NCI-H1092 (cell line): ENCODE measurements at places on chromosomes 7 and 10.

GRCh38 chr7:100396421-100396982 lies 23.2 kb downstream of the PILRA start:
- DNase-seq: no peak

- no peak for DNase-seq
Measured at GRCh38 chr7:140901941-140902302, 22.8 kb downstream of the BRAF start.

- DNase-seq: peak; percentile 79
Measured at GRCh38 chr7:146115851-146116520, 615 bp upstream of the CNTNAP2 start.

GRCh38 chr10:114709984-114710383 lies 51.9 kb upstream of the ABLIM1 start:
- DNase-seq: no peak

- no peak for DNase-seq
Measured at GRCh38 chr7:157476201-157476600, 139.4 kb downstream of the DNAJB6 start.

DNA sequence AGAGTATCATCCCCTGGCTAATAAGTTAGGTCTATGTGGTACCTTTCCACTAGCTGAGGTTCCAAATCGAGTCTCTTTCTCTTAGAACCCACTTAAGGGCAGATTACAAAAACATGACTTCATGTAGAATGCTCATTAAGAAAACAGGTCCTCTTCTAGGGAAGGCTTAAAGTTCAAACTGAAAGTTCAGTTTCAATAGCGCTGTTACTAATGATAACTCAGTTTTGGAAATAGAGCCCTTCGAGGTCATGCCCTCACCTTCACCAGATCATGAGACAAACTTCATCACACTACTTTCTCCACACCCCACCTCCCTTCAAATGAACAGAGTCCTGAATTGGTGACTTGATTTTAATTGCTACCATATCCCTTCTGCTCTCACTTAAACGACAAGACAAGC lies 26.2 kb downstream of the HGF start:
- no peak for DNase-seq

DNA sequence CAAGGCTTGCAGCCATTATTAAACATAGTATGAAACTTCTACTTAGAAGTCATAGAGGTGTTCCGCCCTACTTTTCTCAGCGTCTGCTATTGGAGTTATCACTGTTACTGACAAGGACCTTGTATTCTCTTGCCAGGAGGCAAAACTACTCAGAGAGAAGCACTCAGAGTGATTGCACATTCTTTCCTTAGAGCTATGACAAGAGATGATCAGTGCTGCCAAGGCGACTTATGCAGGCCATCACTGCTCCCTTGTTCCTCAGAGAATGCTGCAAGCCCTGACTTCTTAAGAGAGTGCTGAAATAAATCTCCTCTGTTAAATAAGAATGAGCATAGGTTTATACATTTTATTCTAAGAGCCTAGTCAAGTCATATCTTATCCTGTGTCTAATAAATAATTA lies 534.6 kb upstream of the PHF14 start:
- no peak for DNase-seq
